ENCODE measurements at places on chromosomes 12 and 14. TPM values are rescaled to one million over a fixed set of nuclear protein-coding genes. Genes with fewer than 3 reads are reported as not detected.

Gene KRT82
- total RNA-seq = not detected

Gene LUM
- 281 TPM for total RNA-seq

DNA sequence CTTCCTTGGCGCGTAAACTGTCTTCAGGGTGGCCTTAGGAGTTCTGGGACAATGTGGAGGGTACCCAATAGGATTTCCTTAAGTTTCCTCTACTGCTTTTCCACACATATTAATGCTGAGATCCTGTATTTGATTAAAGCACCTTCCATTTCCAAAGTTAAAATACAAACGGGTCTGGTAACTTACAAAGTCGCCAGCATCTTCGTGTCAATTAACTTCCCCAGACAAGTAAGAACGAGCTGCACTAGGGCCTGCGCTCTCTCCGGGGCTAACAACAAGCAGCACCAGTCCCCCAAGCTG is 130.9 kb downstream of the NDUFA12 start:
- DNase-seq = no peak

DNA sequence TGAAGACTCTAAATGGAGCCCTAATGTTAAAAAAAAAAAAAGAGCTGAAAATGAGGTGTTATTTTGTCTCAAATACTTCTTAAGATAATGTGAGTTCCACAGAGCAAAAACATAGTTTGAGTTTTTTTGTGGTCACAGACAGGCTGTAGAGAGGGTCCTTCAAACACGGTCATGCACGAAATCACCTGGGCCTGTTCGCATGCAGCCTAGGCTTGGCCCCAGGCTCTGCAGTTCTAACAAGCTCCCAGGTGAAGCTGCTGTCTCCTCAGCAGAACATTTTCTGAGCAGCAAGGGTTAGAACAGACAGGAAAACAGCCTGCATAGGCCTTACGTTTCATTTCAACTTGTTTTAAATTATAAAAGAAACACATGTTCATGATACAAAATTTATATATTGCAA is 65.4 kb upstream of the TBPL2 start:
- DNase-seq = no peak

- no peak for DNase-seq
Measured at GRCh38 chr14:106109337-106109736, 583.0 kb downstream of the TMEM121 start.
